ENCODE measurements at places on chromosomes 12 and 14.

DNA sequence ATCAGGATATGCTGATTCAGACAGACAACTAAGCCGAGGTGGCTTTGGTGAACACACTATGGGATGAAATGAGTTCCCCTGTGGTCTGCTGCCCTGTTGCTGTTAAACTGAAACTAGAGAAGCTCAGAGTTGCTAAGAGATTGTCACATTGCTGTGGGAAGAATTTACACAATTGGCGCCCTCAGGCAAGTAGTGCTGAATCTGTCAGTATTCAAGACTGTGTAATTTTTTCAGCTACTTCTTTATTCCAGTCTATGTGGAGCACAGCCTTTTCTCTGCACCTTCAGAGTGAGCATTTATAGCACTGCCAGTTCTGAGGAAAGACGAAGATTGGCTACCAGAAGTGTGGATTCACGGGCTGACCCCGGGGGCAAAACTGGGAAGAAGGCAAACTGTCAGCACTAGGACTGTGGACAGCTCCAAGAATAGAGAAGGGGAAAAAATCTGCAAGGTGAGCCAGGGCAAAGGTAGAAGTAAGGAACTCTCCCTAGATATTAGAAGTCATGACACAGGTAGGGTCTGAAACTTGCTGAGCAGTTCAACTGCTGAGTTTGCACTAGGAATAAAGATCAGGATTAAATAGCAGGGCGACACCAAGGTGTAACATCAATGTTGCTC lies 218.8 kb upstream of the TMPO start:
- DNase-seq = peak; percentile 21

DNA sequence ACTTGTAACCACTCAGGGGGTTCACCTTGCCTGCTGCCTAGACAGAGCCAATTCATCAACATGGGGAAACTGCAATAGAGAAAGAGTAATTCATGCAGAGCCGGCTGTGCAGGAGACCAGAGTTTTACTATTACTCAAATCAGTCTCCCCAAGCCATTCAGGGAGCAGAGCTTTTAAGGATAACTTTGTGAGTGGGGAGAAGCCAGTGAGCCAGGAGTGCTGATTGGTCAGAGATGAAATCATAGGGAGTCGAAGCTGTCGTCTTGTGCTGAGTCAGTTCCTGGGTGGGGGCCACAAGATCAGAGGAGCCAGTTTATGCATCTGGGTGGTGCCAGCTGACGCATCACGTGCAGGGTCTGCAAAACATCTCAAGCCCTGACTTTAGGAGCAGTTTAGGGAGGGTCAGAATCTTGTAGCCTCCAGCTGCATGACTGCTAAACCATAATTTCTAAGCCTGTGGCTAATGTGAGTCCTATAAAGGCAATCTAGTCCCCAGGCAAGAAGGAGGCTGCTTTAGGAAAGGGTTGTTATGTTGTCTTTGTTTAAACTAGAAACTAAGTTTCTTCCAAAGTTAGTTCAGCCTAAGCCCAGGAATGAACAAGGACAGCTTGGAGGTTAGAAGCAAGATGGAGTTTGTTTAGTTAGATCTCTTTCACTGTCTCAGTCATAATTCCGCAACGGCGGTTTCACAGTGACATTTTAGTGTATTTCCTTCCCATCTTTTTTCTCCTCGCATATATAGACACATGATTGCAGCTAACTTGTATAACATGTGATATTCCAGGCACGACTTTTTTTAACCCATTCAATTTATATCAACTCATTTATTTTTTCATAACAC lies 68.9 kb upstream of the NCOR2 start:
- DNase-seq = no peak

- DNase-seq = no peak
Observed at GRCh38 chr12:112892856-112893255, 13.9 kb upstream of the OAS1 start.

GRCh38 chr12:6230321-6231110 lies 30.3 kb downstream of the CD9 start:
- DNase-seq = no peak

DNA sequence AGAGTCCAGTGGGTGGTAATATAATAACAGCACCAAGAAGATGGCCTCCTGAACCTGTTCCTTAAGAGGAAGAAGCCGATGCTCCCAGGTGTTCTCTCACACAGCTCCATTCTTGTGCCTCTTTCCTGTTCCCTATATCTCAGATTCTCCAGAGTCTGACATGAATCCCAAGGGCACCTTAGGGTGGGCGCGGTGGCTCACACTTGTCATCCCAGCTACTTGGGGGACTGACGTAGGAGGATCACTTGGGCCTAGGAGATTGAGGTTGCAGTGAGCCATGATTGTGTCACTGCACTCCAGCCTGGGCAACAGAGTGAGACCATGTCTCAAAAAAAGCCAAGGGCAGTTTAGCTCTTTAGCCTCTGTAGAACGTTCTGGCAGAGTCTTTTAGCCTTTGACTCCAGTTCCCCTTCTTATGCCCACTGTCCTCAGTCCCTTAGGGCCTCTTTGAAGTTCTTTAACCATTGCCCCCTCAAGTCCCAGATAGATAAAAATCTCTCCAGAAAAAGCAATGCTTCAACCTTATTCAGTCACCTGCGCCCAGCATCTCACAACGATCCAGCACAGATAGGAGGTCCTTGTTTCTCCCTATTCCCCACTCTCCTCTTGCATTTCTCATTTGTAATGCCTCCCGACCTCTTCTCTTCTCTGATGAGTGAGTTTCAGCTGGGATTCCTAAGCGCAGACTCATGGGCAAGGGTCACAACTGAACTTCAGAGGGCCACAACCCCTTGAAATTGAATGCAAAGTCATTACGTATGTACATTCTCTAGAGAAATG lies 4.7 kb downstream of the CCDC184 start:
- no peak for DNase-seq

DNA sequence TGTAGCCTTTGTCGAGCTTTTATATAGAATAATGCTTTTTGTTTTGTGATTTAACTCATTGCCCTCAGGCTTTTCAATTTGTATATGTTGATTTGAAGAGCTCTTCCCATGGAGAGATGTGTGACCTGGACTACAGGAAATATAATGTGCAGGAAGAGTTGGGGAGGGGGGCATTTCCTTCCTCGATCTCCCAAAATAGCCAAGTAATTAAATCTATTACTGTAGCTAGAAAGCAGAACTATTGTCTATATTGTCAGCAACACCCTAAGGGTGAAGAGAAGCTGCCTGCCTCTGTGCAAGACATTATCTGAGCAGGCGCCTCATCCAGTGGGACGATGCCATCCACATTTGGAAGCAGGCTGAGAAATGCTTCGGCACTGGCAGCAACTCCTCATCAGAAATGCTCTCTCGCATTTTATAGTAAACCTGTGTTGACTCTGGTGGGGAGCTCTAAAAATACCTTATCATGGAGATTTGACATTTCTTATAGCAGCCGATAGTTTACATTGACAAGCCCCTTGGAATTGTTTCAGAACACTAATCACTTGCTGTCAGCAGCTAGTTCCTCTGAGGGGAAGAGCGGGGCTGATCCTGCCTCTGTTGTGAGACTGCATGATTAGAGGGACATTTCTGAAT lies 392.5 kb upstream of the RGS6 start:
- DNase-seq = no peak

DNA sequence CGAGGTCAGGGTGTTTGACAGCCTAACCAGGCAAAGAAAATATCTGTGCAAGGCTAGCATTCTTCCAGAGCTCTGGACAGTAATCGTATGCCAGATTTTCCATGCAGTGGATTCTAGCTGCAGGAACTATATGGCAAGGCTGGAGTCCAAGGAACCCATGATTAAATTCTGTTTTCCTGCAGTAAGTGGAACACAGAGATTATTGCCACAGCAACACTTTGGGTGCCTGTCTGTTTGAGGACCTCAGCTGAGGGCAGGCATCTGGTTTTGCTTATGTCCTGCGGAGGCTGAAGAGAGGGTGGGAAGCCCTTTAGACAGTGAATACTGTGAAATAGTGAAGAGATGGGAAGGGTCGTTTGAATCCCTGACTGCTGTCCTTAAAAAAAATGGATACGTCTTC lies 104.4 kb downstream of the DAD1 start:
- no peak for DNase-seq

DNA sequence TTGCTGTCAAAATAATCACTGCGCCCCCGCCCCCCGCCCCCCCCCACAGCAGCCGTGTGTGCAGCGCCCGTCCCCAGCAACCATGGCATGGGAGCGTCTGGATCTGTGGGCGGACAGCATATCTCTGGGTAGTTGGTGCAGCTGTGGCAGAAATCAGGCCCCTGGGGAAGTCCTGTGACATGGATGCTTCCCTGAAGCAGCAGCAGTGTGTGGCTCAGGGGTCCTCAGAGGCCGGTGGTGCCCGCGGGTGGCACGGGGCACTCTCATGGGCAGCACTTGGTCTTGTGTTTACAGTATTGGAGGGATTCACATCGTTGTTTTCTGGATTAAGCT lies 19.2 kb downstream of the XRCC3 start:
- no peak for DNase-seq

DNA sequence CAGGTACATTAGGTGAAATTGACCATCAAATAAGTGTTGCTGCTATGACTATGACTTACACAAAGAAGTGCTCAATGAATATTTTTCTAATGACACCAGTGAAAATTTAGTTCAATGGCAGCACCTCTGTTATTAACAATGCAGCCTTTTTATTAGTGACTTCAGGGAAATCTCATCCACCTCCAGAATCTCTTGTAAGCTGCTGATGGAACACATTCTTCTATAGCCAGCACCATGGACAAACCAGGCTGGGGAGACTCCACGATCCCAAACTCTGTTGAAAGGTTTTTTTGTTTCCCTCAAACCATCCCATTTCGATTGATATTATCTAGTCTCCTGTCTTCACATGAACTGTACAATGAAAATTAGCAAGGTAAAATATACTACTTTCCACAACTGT lies 265.9 kb downstream of the ITPR2 start:
- DNase-seq = no peak

- peak; percentile 50 for DNase-seq
Observed at GRCh38 chr12:8145754-8146441, 10.9 kb upstream of the ZNF705A start.

- no peak for DNase-seq
Observed at GRCh38 chr12:104469066-104469465, 12.3 kb downstream of the CHST11 start.

DNA sequence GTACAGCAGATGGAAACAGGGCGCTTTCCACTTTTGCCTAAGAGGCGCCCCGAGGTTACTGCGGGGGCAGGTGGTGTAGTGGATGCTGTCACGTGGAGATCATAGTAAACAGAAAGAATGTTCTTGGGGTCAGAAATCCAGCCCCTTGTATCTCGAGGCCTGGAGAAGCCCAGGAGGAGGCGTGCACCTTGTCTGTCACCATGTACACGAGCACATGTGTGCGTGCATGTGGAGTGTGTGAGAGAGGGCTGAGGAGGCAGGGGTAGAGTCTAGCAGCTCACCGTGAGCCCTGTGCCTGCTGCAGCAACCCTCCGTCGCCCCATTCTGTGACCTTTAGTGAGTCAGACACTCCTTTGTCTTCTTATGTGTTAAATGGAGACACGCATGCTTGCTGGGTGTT lies 59.0 kb downstream of the CACNA1C start:
- no peak for DNase-seq

- DNase-seq = peak; percentile 65
Observed at GRCh38 chr12:112537710-112538396, 119.1 kb downstream of the PTPN11 start.
